ENCODE measurements at places on chromosomes 2 and 18.

- no peak for DNase-seq
These were observed 118.5 kb upstream of the TACR1 start for GRCh38 chr2:75317802-75318201.

GRCh38 chr2:46142546-46143428 lies 154.4 kb upstream of the EPAS1 start:
- no peak for DNase-seq

- no peak for DNase-seq
These were observed 2.6 kb downstream of the ZNF521 start for GRCh38 chr18:25349131-25349925.

GRCh38 chr2:127622561-127623387 lies 23.2 kb upstream of the GPR17 start:
- DNase-seq = no peak

DNA sequence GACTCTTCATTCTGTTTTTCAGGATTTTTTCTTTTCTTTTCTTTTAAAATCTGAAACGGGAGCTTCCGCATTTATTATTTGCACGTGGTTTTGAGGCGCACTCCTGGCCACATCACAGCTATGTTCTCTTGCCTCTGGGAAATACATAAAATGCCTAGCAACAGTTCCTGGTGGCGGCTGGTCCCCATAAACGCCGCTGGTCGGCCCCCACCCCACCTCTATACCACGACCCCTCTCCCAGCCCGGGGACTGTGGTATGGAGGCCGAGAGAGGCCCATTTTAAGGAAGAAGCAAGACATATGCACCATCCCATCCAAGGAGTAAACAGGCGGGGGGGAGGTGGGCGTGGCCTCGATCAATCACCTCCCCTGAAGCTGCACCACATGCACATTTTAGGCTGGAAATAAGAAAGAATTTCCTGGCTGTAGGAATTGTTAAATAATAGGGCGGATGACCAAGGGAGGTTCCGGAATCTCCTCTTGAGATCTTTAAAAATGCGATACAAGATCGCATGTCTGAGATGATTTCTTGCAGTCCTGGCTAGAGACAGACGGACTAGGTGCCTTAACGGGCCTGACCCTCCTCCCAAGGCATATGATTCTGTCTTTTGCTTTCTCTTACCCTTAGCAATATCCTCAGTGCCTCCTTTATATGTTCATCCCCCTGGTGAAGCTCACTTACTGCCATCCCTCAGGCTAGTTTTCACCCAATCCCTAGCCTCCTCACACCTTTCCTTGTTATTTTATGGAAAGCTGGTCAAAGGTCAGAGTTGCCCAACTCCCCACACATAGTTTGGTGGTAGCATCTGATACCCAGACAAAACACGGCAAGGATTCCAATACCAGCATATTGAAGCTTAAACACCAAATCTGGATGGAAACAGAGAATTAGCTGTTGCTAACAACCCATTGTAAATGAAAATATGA lies 82.4 kb downstream of the BCL2 start:
- DNase-seq = no peak

GRCh38 chr2:120861191-120861575 lies 125.5 kb downstream of the GLI2 start:
- no peak for DNase-seq

DNA sequence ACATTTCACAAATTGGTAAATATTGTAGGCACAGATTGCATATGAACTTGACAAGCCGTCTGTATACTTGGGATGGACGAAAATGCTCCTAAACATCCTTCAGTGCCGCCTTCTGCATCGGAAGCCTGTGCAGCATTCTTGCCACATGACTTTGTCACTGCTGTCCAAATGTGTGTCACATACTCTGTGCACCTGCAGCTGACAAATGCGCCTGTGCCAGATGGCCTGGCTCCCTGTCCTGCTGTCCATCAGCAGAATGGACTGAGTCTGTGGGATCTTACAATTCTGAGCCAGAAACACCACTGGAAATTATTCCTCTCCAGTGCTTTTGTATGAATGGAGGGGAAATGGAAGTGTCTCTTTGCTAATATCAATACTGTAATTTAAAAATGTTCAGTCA lies 89.9 kb downstream of the DCDC2C start:
- DNase-seq = no peak

DNA sequence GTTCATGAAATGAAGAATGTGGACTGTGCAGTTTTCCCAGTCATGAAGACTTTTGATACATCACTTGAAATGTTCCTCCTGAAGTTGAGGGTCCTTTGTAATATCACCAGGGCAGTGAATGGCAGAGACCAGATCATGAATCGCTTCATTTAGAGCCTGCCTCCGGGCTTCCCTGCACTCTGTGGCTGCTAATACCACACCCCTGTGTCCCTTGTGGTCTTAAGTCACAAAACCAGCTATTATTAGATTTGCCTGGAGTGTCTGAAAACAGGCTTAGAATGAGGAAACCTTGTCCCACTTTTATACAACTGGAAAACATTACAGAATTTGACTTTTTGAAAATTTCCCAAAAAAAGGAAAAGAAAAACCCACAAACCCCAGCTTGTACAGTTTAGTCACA lies 147.9 kb downstream of the MGAT5 start:
- no peak for DNase-seq

- no peak for DNase-seq
These were observed 42.8 kb upstream of the SMAD7 start for GRCh38 chr18:48993586-48993985.

- no peak for DNase-seq
These were observed 316 bp downstream of the FKBP7 start for GRCh38 chr2:178478130-178478438.

DNA sequence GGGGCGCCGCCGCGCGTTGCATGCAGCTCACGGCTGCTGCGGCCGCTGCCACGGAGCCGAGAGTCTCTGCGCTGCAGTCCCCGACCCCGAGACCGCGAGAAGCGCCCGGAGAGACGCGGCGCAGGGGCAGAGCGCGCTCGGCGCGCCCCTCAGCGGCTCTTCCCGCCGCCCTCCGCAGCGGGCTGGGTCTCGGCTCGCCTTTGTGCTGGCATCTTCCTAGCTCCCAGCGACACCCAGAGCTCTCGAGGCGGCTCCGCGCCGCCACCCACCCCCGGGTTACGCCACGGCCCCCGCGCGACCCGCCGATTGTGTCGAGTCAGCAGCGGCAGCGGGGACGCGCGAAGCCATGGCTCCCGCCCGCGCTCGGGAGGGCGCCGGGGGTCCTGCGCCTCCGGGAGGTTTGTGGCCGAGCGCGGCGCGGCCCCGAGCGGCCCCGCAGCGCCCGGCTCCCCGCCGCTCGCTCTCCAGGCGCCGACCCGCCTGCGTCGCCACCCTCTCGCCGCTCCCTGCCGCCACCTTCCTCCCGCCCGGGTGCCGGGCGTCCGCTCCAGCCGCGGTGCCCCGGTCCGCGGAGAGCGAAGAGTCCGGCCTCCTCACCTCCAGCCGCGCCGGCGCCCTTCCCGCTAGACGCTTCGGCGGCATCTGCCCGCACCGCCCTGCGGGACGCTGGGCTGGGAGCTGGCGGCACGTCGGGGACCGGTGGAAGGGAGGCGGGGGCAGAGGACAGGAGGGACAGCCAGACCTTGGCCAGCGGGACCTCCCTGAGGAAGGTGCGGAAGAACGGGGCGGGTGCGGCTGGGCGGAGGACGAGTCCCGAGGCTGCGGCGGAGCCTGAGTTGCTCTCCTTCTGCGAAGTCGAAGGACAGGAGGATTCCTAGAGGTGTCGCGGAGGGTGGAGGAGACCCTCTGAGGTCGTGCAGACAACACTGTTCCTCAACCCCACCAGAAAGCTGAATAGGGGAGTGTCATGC lies 46.3 kb upstream of the CCDC150 start:
- DNase-seq = peak; percentile 45

- no peak for DNase-seq
These were observed 935.7 kb downstream of the LRP1B start for GRCh38 chr2:141195087-141195486.

DNA sequence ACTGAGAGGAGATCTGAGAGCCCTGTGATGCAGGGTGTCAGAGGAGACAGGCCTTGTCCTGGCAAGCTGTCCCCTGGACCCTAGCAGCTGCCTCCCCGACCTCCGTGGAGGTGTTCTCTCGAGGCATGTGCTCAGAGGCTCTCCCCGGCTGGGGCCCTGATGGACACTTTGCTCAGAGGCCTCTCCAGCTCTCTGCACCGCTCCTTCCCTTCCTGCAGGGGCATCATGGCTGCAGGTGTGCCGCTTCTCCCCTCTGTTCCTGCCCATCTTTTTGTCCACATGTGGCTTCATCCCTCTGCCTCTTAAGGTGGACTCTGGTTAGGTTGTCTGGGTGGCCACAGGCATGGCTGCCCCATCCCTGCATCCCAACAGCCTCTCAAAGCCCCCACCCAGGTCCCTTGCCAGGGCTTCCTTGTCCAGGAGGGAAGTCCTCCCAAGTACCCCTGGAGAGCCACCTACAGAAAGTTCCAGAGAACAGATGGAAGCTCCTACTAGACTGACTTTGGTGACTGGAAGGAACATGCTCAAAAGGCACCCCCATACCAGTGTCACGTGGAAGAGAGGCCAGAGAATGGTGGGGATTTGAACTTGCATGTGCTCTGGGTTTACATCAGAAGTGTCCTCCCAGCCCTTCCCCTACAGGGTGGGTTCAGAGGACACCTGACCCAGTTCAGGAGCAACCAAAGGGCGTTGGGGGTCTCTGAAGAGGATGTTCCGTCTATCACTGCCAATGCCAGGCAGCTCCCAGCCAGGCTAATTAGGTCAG lies 120.4 kb downstream of the KLHL29 start:
- no peak for DNase-seq

GRCh38 chr2:38747819-38748218 lies 3.3 kb downstream of the SRSF7 start:
- DNase-seq = no peak

- no peak for DNase-seq
These were observed 11.5 kb downstream of the DPP4 start for GRCh38 chr2:162062559-162062958.

- no peak for DNase-seq
These were observed 488.3 kb downstream of the DLGAP1 start for GRCh38 chr18:3966642-3967358.

DNA sequence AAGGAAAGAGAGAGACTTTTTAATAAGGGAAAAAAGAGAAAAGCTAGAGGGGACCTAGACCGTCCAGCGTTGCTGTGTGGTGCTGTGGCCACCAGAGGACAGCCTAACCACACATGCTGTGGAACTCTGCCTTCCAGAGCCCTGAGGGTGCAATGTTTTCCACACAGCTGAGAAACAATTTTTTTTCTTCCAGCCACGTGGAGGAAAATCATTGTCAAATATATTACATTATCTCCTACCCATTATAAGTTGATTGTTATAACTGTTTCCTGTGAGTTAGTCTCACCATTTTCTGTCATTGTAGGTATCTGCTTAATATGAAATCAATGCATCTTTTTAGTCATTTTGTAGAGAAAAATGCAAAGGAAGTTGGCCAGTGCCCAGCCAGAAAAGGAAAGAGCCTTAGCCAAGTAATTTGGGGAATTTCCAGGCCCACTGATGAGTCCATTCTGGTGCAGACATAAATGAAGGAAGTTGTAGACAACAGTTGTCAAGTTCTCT lies 5.9 kb upstream of the MRPL19 start:
- DNase-seq = peak; percentile 2

- DNase-seq = peak; percentile 40
These were observed 62.5 kb downstream of the RELCH start for GRCh38 chr18:62249478-62250097.

DNA sequence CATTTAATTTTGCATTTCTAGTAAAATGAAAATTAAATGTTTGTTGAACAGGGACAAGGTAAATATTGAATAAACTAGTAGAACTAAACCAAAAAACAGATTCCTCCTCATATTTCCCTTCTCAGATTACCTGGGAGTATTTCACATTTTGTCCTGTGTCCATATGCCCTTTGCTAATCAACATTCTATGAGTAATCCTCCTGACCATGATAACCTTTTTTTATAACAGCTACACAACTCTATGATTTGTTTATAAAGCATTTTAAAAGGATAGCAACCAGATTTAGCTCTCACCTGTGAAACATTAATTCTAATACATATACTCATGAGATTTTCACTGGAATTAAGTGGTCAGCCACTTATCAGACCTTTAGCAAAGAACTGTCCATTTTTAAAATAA lies 7.1 kb upstream of the DSG2 start:
- DNase-seq = no peak

GRCh38 chr2:69244882-69245281 lies 142.1 kb downstream of the GFPT1 start:
- DNase-seq = no peak

DNA sequence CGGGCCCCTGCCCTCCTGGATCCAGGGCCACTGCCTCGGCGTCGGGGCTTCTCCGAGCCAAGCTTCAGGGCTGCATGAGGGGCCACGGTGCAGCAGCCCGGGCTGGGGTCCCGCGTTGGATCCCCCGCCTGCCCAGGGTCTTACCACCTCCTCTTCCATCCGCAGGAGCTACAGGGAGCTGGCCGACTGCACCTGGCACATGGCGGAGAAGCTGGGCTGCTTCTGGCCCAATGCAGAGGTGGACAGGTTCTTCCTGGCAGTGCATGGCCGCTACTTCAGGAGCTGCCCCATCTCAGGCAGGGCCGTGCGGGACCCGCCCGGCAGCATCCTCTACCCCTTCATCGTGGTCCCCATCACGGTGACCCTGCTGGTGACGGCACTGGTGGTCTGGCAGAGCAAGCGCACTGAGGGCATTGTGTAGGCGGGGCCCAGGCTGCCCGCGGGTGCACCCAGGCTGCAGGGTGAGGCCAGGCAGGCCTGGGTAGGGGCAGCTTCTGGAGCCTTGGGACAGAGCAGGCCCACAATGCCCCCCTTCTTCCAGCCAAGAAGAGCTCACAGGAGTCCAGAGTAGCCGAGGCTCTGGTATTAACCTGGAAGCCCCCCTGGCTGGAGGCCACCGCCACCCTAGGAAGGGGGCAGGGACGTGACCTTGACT lies 52.1 kb downstream of the RAMP1 start:
- DNase-seq = no peak

DNA sequence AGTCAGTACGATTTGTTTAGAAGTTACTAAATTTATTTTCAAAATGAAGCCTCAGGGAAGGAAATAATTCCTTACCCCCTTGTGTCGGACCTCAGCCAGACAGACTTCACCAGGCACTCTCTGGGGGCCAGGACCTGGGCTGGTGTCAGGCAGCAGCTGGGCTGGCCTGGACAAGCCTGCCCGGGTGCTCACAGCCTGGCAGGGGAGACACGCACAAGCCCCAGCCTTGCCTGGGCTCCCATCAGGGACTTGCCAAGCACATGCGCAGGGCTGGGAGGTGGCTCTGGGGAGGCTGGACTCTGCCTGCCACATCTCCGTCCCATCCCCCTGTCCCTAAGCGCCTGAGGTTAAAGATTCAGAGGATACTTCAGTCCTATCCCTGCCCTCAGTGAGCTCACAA lies 56.8 kb upstream of the HS6ST1 start:
- DNase-seq = peak; percentile 76

DNA sequence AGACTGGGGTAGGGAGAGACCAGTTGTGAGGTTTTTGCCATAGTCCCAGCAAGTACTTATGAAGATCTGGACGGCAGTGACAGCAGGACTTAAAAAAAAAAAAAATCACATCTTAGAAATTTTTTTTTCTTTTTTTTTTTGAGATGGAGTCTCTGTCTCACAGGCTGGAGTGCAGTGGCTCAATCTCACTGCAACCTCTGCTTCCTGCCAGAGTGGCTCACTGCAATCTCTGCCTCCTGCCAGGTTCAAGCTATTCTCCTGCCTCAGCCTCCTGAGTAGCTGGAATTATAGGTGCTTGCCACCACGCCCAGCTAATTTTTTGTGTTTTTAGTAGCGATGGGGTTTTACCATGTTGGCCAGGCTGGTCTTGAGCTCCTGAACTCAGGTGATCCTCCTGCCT lies 22.4 kb upstream of the STAT4 start:
- DNase-seq = no peak

Measured in NCI-H526 treated with DMSO at 0.1 percent for 48 hours (cell line).